ENCODE measurements at places on chromosomes 5 and 9. TPM values are rescaled to one million over a fixed set of nuclear protein-coding genes. Genes with fewer than 3 reads are reported as not detected.

Gene PCDHGA6
- total RNA-seq: 6.8 TPM

Gene RNF183
- not detected for total RNA-seq

Gene ANXA2R
- total RNA-seq: 4.2 TPM

Gene ABLIM3
- 40.9 TPM for total RNA-seq

Gene SHC3
- 2.2 TPM for total RNA-seq

Gene LCNL1
- total RNA-seq: 0.39 TPM

GRCh38 chr5:94161801-94162200, 420.4 kb upstream of the POU5F2 start:
- H3K27me3 ChIP-seq: no peaks in the 10 kb centered on the region
- H3K4me1 ChIP-seq: no peaks in the 10 kb centered on the region
- H3K36me3 ChIP-seq: no peaks in the 10 kb centered on the region
- DNase-seq: no peak
- no peak overlapping the region for H3K4me3 ChIP-seq

- no peak overlapping the region for H3K4me3 ChIP-seq
- no peaks in the 10 kb centered on the region for H3K4me1 ChIP-seq
- no peak overlapping the region for H3K27ac ChIP-seq
- H3K36me3 ChIP-seq: no peaks in the 10 kb centered on the region
- DNase-seq: no peak
- H3K27me3 ChIP-seq: no peaks in the 10 kb centered on the region
Measured at GRCh38 chr5:29833394-29833793, 1360.1 kb upstream of the CDH6 start.

DNA sequence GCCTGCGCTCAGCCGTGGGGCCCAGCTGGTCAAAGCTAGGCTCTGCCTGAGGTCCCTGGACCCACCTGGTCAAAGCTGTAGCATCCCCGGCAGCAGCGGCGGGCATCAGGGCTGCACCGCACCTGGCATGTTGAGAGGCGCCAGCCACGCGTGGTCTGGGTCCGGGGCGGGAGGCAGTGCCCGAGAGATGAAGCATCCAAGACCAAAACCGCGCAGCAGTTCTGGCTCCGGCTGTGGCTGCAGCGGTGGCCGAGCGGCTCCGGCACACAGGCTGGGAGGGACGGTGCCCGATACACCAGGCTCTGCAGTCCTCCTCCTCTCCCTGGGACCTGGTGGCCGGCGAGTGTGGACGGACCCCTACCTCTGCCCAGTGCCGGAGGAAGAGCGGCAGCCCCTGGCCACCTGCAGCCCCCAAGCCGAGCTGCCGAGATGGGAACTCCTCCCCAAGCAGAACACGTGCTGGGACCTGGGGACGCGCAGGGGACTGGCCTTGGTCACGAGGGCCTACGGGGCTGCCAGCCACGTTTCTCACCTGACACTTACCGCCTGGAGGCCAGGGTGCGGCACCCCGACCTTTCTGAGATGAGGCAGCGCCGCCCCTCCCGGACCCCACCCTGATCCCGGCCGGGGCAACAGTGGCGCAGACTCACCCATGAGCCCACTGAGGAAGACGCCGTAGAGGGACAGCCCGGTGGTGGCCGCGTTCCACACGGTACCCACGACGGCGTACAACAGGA, 33.0 kb downstream of the SLC9A3 start:
- no peak overlapping the region for H3K27ac ChIP-seq
- no peak overlapping the region for H3K4me3 ChIP-seq
- H3K4me1 ChIP-seq: no peaks in the 10 kb centered on the region
- H3K36me3 ChIP-seq: no peaks in the 10 kb centered on the region
- DNase-seq: no peak

GRCh38 chr9:113963017-113963620, 87.0 kb downstream of the ZNF618 start:
- no peak overlapping the region for H3K4me3 ChIP-seq
- H3K4me1 ChIP-seq: no peaks in the 10 kb centered on the region
- H3K27ac ChIP-seq: no peak overlapping the region
- no peak for DNase-seq
- no peaks in the 10 kb centered on the region for H3K27me3 ChIP-seq
- no peaks in the 10 kb centered on the region for H3K36me3 ChIP-seq

DNA sequence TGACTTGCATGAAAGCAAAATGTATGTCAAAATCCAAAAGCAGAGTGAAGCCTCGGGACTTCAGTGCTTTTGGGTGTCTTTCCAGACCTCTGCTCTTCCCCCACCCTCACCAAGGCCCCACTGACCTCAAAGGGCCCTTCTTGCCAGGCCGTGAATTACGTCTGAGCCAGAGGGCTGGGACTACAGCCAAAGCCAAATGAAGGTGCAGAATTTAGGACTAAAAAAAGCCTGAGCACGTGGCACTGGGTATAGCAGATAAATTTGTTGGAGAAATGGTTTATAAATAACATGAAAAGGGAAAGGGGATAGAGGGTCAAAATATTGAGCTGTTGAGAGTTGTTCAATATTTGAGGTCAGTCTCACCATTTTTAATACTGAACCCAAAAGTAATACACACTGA, 163.4 kb downstream of the GHR start:
- H3K4me3 ChIP-seq: no peak overlapping the region
- H3K4me1 ChIP-seq: peaks cover 40% of the 10 kb centered on the region
- peak; percentile 90 for DNase-seq
- H3K36me3 ChIP-seq: no peaks in the 10 kb centered on the region

GRCh38 chr5:76811214-76811613, 7.6 kb upstream of the F2RL1 start:
- no peak overlapping the region for H3K4me3 ChIP-seq
- no peak overlapping the region for H3K27ac ChIP-seq

DNA sequence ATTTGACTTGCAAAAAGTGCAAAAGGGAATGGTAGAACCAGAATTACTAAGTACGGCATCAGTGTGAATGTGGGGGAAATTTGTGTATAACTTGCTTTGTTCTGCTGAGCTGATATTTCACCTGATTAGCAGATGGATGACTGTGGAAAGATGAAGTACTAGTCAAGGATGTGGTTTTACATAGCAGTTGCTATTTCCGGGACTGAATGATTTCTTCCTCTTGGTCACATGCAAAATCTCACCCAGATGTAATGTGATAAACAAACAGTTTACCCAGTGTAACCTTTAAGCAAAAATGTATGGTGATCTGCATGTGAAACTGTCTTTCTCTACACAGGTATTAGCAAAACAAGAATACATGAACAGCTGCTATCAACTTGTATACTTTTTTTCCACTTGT, 46.1 kb downstream of the DCP2 start:
- no peak for DNase-seq
- H3K4me1 ChIP-seq: no peaks in the 10 kb centered on the region
- no peak overlapping the region for H3K27ac ChIP-seq
- no peaks in the 10 kb centered on the region for H3K36me3 ChIP-seq
- H3K4me3 ChIP-seq: no peak overlapping the region

GRCh38 chr5:169048181-169049125, 252.5 kb downstream of the SLIT3 start:
- H3K36me3 ChIP-seq: no peaks in the 10 kb centered on the region
- DNase-seq: no peak
- H3K27ac ChIP-seq: no peak overlapping the region
- no peak overlapping the region for H3K4me3 ChIP-seq
- H3K27me3 ChIP-seq: no peaks in the 10 kb centered on the region
- H3K4me1 ChIP-seq: peaks cover 14% of the 10 kb centered on the region

DNA sequence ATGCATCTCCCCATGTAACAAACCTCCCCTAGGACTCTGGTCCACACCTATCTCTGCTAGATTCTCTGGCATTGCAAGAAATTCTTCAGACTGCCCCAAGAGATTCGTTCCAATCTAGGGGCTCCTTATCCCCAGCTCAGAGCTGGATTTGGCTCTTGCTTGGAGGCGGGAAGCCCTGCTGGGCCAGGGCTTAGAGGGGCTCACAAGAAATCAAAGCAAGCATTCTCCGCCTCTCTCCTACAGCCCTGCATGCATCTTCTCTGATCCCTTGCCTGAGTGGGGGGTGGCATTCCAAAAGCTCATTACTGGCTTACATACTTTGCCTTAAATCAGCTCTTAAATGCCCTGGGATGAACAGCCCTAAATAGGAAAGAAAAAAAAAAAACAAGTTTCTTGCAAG, 75.8 kb downstream of the KCNIP1 start:
- peaks cover 4% of the 10 kb centered on the region for H3K27me3 ChIP-seq
- no peak overlapping the region for H3K4me3 ChIP-seq
- no peak overlapping the region for H3K27ac ChIP-seq
- H3K4me1 ChIP-seq: no peaks in the 10 kb centered on the region

GRCh38 chr5:76104027-76104426, 20.8 kb downstream of the SV2C start:
- no peaks in the 10 kb centered on the region for H3K27me3 ChIP-seq
- H3K4me1 ChIP-seq: no peaks in the 10 kb centered on the region
- no peak overlapping the region for H3K27ac ChIP-seq
- no peaks in the 10 kb centered on the region for H3K36me3 ChIP-seq

DNA sequence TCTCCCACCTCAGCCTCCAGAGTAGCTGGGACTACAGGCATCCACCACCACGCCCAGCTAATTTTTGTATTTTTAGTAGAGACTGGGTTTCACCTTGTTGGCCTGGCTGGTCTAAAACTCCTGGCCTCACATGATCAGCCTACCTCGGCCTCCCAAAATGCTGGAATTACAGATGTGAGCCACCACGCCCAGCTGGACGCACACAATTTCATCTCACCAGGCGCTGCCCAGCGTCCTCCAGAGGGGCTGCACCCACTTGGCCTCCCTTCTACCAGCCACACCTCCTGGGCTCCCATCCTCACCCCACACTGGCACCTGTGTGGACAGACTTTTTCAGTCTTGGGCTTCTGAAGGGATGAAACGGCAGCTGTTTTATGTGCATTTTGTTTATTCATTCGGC, 3.8 kb upstream of the EXOC3 start:
- peaks cover 23% of the 10 kb centered on the region for H3K4me1 ChIP-seq
- no peak for DNase-seq
- H3K27ac ChIP-seq: no peak overlapping the region
- H3K27me3 ChIP-seq: no peaks in the 10 kb centered on the region
- H3K4me3 ChIP-seq: no peak overlapping the region

GRCh38 chr5:9103290-9103689, 442.6 kb downstream of the SEMA5A start:
- H3K27me3 ChIP-seq: no peaks in the 10 kb centered on the region
- H3K4me1 ChIP-seq: no peaks in the 10 kb centered on the region
- H3K36me3 ChIP-seq: peaks cover 16% of the 10 kb centered on the region
- H3K4me3 ChIP-seq: no peak overlapping the region

DNA sequence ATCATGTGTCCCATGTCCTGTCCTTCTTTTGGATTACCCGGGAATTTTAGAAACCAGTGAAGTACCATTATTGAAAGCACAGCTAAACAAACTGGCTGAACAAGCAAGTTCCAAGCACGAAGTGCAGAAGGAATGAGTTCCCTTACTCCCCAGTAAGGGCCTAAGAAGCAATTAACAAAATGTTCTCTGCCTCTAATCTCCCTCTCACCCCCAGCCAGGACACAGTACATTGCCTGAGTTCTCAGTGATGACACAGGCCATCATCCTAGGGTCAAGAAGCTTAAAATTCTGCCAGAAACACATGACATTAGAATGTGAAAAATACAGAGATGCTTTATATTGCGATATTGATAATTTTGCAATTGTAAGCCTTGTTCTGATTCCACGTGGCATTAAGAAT, 118.0 kb downstream of the PLPPR1 start:
- H3K4me3 ChIP-seq: no peak overlapping the region
- H3K27me3 ChIP-seq: no peaks in the 10 kb centered on the region
- no peak overlapping the region for H3K27ac ChIP-seq
- H3K36me3 ChIP-seq: no peaks in the 10 kb centered on the region
- H3K4me1 ChIP-seq: no peaks in the 10 kb centered on the region

DNA sequence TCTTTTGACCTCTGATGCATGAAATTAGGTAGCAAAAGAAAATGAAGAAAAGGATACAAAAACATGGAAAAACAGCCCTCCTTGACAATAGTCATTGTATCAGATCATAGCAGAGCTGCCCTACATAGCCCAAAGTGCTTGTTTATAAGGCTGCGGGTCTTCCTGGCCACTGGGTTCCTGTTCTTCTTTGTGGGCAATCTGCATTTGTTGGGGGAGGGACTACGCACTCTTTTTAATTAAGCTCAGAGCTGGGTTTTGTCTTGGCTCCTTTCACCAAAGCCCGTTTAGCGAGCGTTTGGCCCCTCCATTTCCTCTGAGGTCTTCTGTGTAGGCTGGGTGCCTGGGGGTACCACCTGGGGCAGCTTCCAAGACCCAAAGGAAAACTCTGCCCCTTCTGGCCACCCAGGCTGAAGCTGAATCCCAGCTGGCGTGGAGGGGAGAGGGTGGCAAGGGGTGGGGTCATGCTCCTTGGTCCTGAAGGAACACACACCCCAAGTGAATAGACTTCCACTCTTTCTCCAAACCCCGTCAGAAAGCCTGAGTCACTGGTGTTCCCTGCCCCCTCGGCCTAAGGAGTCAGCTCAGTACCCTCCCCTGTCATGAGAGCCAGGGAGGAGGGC, 6.5 kb upstream of the PAX5 start:
- no peak for DNase-seq
- no peak overlapping the region for H3K27ac ChIP-seq
- H3K36me3 ChIP-seq: no peaks in the 10 kb centered on the region
- H3K4me1 ChIP-seq: peaks cover 28% of the 10 kb centered on the region

- no peak overlapping the region for H3K27ac ChIP-seq
- H3K27me3 ChIP-seq: no peaks in the 10 kb centered on the region
- no peaks in the 10 kb centered on the region for H3K4me1 ChIP-seq
Measured at GRCh38 chr5:31106278-31106677, 87.2 kb upstream of the CDH6 start.

- peak; percentile 24 for DNase-seq
- H3K36me3 ChIP-seq: no peaks in the 10 kb centered on the region
- no peaks in the 10 kb centered on the region for H3K27me3 ChIP-seq
Measured at GRCh38 chr5:76174101-76174500, 90.9 kb downstream of the SV2C start.

GRCh38 chr9:23220957-23221356, 605.1 kb downstream of the ELAVL2 start:
- no peak overlapping the region for H3K4me3 ChIP-seq
- DNase-seq: no peak
- no peaks in the 10 kb centered on the region for H3K36me3 ChIP-seq
- no peaks in the 10 kb centered on the region for H3K27me3 ChIP-seq
- H3K27ac ChIP-seq: no peak overlapping the region

DNA sequence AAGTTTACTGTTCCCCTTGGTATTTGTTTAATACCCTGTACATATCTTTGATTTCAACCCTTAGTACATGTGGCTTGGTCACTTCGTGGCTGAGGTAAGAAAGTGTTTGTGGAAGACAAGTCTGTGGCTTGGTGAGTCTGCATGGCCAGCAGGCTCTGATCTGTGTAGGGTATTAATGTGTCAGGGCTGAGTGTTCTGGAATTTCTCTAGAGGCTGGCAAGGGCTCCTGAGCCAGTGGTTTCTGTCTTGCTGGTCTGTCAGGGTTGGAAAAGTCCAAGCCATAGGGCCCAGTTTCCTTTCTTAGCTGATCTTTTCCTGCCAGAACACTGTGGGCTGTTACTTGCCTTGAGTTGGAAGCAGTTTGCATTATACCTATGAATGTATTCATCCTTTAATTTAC, 48.0 kb upstream of the FBXL7 start:
- no peak overlapping the region for H3K4me3 ChIP-seq
- H3K36me3 ChIP-seq: no peaks in the 10 kb centered on the region
- no peaks in the 10 kb centered on the region for H3K27me3 ChIP-seq
- peaks cover 18% of the 10 kb centered on the region for H3K4me1 ChIP-seq
- no peak overlapping the region for H3K27ac ChIP-seq
- DNase-seq: no peak

- no peaks in the 10 kb centered on the region for H3K36me3 ChIP-seq
- no peak for DNase-seq
- H3K27me3 ChIP-seq: no peaks in the 10 kb centered on the region
- no peak overlapping the region for H3K4me3 ChIP-seq
- H3K4me1 ChIP-seq: peaks cover 67% of the 10 kb centered on the region
Measured at GRCh38 chr9:87119328-87119881, 172.1 kb upstream of the GAS1 start.

- peak overlapping the region; percentile 64 for H3K4me3 ChIP-seq
- H3K27ac ChIP-seq: peak overlapping the region; percentile 93
- no peaks in the 10 kb centered on the region for H3K27me3 ChIP-seq
- DNase-seq: no peak
Measured at GRCh38 chr5:52802974-52803336, 15.2 kb downstream of the ITGA1 start.

All from esophagus muscularis mucosa (tissue), 4 donors.